Caco-2 (cell line): ENCODE measurements at places on chromosomes 7 and 10. TPM values are rescaled to one million over a fixed set of nuclear protein-coding genes. Genes with fewer than 3 reads are reported as not detected.

The ZNF22 gene
- 46.5 and 60.8 TPM in 2 replicates for total RNA-seq

The PRSS37 gene
- not detected in 2 replicates for total RNA-seq

The VSTM2A gene
- not detected in 2 replicates for total RNA-seq

The EMX2 gene
- 4.7 and 4.9 TPM in 2 replicates for total RNA-seq

The UCN3 gene
- not detected in 2 replicates for total RNA-seq

The TACC2 gene
- total RNA-seq, result 98.5 and 117 TPM in 2 replicates

The TRIM50 gene
- not detected in 2 replicates for total RNA-seq

The COPS6 gene
- 142 and 150 TPM in 2 replicates for total RNA-seq
